ENCODE measurements at places on chromosomes 3 and 15.

DNA sequence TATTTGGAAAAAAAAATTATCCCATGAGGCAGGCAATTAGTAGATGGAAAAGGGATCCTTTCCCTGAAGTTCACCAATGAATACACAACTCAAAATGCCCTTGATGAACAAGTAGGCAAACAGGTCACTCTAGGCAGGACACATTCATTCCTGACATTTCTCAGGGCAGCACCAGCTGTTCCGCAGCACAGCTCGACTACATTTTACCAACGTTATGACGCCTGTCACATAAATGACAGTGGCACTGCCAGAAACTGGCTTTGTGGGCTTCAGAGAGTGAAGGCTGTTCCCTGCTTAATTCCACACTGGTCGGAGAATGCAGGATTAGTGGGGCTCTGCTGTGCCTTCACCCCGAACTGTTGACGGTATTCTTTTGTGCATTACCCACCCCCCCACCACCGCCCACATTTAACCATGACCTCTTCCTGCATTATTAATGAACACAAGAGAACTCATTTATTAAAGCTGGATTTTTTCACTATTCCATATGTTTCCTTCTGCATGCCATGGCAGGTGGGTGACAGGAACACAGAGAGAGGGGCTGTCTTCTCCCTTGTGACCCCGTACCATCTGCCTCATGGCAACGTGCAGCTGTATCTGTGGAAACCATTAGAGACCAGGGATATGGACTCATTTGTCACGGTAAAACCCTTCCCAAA lies 197.6 kb downstream of the PDZRN3 start:
- no peak for DNase-seq

- no peak for DNase-seq
Measured at GRCh38 chr15:34993877-34994276, 5.8 kb upstream of the ZNF770 start.

- no peak for DNase-seq
Measured at GRCh38 chr15:82072926-82073537, 27.2 kb upstream of the MEX3B start.

DNA sequence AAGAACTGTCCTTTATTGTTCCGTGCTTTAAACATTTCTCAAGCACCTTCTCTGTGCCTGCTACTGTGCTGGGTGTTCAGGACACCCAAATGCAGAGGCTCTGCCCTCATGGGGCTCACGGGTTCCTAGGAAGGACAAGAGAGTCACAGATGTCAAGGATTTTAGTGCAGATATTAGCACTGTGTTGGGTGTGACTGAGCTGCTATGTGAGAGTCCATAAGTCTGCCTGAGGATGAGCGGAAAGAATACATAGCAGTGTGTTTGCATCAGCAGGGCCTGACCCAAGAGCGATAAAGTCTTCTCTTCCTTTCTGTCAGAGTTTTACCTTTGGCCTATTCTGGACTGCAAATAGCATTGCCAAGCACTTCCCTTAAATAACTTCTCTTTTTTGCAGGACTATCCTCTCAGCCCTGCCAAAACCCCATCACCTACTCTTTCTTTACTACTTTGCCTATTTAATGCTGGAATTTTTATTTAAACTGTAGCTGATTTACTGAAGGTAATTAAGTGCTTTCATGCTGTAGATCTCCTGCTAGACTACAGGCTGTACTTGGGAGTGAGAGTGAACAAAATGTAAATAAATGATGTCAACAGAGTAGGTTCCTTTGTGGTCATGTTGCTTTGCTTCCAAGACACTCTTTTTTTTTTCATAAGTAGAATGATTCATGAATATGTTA lies 459.4 kb upstream of the TPRG1 start:
- DNase-seq: no peak

DNA sequence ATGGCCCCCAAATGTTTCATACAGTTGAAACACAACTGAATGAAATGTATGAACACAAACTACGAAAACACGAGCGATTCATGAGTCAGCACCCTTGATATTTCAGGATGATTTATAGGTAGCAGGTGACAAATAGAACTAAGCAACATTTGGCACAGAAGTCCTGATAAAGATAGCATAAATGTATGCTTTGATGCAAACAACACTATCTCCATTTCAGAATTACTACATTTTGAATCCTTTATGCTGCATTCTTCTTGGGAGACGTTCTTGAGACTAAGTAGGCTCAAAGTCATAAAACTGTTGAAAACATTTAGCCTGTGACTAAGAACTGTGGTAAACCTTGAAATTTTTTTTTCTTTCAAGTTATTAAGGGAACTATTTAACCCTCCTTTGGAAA lies 200.3 kb upstream of the ICE2 start:
- no peak for DNase-seq

Measured in NCI-H345 (cell line).